EL (cell line): ENCODE measurements at places on chromosomes 16 and 17.

- DNase-seq, result peak; percentile 23
Measured at GRCh38 chr17:41580687-41581365, 5.9 kb downstream of the KRT14 start.

GRCh38 chr17:80512233-80512632 lies 32.4 kb upstream of the RPTOR start:
- DNase-seq, result peak; percentile 86

DNA sequence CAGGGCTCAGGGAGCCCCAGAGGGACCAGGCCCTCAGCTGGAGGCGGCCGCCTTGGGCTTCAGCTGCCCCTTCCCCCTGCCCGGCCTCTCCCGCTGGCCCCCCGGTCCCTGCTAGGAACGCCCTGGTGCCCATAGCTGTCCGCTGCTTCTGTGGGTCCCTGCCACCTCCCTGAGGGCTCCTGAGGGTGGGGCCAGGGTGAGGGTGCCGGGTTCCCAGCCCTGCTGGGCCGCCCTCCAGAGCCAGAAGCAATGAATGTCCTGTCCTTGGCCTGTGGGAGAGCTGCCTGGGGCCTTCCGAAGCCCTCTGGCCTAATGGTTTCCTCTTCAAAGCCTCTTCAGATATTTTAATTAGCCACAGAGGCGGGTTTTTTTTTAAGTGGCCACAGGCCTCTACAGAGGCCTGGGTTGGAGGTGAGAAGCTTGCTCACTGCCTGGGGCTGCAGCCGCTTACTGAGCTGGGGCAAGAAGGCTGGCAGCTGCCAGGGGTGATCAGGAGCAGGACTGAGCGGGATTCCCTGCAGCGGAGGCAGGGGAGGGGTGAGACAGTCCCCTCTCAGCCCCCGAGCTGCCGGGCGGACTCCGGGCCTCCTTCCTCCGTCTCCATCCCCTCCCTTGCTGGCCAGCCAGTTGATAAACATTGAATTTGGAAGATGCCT lies 9.9 kb downstream of the CENPX start:
- no peak for DNase-seq

- DNase-seq, result peak; percentile 76
Measured at GRCh38 chr16:72172105-72173034, at the start of gene PMFBP1. PMFBP1 (minus strand) TSS chr16:72172155; CDS start chr16:72171208, 947 bp downstream.

GRCh38 chr16:19898924-19899604 lies 14.4 kb upstream of the GPRC5B start:
- DNase-seq, result peak; percentile 57

GRCh38 chr17:36550491-36551417 lies 6.0 kb downstream of the GGNBP2 start:
- no peak for DNase-seq

DNA sequence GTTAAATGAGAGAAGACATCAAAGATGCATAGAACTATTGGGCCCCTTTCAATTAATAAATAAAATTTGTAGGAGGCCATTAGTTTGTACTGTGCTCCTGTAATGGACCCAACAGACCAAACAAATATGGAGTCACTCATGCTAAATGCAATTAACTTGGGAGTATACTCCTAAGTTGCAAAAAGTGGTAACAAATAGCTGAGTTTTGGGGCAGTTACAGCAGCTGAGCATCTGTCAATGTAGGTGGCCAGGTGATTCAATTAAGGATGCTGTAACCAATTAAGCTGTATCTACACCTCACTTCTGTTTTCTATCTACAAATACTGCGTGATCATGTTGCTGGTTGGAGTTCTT lies 34.9 kb downstream of the WNT9B start:
- DNase-seq, result no peak

GRCh38 chr16:79317521-79317920 lies 283.0 kb downstream of the MAF start:
- DNase-seq, result no peak

DNA sequence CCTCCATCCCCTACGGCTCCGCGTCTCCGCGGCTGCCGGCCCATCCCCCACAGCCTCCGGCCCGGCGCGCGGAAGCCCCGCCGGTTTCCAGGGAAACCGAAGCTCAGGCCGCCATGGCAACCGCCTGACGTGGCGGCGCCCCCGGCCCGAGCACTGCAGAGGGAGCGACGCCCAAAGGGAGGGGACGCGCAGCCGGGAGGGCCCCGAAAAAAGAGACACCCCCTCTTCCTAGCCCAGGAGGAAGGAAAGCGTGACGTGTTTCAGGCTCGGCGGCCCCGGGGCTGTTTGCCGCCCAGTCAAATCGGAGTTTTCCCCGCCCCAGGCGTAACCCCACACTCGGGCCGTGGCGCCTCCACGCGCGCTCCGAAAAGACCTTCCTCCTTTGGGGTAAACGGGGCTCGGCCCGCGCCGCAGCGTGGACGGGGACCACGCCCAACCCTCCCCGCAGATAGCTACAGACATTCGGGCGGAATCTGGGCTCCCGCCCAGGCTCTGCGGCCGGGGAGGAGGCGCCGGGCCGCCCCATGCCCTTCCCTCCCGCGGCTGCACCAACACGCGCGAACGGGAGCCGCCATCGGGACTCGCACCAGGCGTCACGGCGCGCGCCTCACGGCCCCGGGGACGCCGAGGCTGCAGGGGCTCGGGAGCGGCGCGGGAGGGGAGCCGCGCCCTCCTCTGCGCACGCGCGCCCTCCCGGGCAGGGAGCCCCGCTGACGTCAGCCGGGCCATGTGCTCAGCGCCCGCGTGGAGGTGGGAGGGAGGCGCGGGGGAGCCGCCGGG lies 7.5 kb downstream of the MNT start:
- peak; percentile 90 for DNase-seq

DNA sequence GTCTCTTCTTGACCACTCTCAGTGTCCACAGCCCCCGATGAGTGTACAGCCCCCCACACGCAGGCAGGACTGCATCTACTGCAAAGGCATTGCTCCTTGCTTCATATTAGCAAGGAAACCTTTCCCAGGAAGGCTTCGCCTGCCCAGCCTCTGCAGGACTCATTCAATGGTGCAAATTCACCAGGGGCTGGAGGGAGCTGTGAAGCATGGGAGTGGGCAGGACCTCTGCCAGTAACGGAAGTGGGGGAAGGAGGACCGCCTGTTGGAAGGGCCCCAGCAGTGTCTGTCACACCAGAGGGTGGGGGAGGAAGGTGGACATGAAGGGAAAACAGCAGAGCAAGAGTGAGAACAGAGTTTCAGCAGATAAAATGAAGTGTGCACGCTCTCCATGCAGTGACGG lies 2.5 kb downstream of the SPATA33 start:
- DNase-seq, result no peak

DNA sequence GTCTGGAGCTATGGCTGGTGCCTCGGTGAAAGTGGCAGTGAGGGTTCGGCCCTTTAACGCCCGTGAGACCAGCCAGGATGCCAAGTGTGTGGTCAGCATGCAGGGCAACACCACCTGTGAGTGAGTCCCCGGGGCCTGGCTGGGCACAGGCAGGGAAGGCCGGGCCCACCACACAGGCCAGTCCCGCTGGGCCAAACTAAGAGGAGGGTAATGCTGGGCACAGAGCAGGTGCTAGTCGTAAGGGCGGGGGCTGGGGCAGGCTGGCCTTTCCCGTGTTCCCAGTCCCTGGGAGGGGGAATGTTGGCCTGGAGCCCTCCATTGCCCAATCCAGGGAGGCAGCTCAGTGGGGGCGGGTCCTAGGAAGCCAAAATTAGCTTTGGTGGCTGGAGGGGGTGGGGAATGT lies 2.5 kb downstream of the KIF1C start:
- DNase-seq, result no peak

DNA sequence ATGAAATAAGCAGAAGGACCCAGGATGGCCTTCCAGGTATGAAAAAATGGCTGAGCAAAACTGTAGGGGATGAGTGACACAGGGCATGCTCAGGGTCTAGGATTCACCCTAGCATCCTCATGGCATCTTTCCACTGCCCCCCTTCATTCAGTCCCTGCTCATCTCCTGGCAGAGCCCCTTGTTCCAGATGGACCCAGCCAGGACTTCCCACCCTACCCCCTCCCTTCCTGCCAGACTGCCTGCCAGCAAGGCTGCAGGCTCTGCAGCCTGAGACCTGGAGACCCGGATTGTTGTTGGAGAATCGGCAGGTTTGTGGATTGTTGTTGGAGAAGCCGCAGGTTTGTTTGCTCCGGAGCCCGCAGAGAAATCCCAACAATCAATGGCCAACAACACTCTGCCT lies 6.6 kb downstream of the SEZ6 start:
- no peak for DNase-seq

GRCh38 chr17:4854111-4854681 lies 21.1 kb downstream of the MINK1 start:
- DNase-seq, result peak; percentile 40

- no peak for DNase-seq
Measured at GRCh38 chr16:58863042-58863441, 128.9 kb upstream of the GOT2 start.

DNA sequence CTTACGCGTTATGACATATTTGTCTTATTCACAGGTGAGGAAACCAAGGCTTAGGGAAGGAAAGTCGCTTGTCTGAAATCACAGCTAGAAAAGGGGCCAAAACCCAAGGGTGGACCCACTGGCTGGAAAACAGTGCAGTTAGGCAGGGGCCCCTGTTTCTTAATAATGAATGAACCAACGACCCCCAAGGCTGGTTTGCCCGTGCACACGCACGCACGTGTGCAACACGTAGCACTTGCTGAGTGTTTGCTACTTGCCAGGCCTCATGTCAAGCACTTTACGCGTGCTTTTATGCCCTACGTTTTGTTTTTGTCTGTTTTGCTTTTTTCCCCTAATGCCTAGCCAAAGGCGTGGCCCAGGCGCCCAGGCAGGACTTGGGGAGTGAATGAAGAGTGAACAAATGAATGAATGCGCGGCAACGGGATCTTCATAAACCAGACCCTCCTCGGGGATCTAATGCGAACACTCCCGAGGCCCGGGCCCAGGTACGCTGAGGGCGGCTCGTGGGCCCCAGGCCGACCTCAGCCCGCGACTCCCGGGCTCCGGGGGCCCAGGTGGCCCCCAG lies 571 bp upstream of the USP10 start:
- DNase-seq, result peak; percentile 29

- DNase-seq, result peak; percentile 77
Measured at GRCh38 chr17:5780476-5780875, 196.2 kb upstream of the NLRP1 start.

- DNase-seq, result peak; percentile 79
Measured at GRCh38 chr17:9900784-9901183, 4.3 kb downstream of the RCVRN start.

GRCh38 chr17:73610331-73610911 lies 33.8 kb downstream of the SDK2 start:
- no peak for DNase-seq

DNA sequence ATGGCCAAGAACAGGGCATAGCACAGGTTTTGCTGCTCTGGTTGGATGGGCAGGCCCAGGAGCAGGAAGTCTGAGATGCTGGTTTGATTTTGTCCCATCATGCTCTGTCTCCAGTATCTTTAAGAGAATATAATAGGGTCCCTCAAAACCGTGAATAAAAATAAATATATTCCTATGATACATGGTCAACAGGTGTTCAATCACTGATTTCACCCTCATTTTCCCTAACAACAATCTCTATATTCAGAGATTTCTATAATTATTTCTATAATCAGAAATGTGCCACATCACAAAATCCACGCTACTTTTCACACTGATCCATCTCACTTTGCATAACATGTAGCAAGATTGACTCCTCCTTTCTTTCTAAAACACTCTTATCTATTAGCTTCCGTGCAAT lies at the start of gene OR1E2:
Gene OR1E2 (minus strand): TSS at position 101 of the 400 bp plus-strand sequence. CDS start 0 bp downstream, at position 101.
- DNase-seq, result no peak

GRCh38 chr16:21952040-21952792 lies 945 bp upstream of the UQCRC2 start:
- DNase-seq, result peak; percentile 71

- DNase-seq, result peak; percentile 77
Measured at GRCh38 chr17:9371019-9371418, 204.6 kb downstream of the STX8 start.

GRCh38 chr17:5582209-5583185 lies 1.8 kb downstream of the NLRP1 start:
- DNase-seq, result no peak

GRCh38 chr17:30506481-30506880 lies 29.3 kb downstream of the GOSR1 start:
- no peak for DNase-seq

- no peak for DNase-seq
Measured at GRCh38 chr17:19382531-19383444, 4.2 kb downstream of the MFAP4 start.

- no peak for DNase-seq
Measured at GRCh38 chr17:35872196-35872980, 3.7 kb upstream of the HEATR9 start.

- no peak for DNase-seq
Measured at GRCh38 chr17:43372273-43372911, 26.4 kb upstream of the ARL4D start.

DNA sequence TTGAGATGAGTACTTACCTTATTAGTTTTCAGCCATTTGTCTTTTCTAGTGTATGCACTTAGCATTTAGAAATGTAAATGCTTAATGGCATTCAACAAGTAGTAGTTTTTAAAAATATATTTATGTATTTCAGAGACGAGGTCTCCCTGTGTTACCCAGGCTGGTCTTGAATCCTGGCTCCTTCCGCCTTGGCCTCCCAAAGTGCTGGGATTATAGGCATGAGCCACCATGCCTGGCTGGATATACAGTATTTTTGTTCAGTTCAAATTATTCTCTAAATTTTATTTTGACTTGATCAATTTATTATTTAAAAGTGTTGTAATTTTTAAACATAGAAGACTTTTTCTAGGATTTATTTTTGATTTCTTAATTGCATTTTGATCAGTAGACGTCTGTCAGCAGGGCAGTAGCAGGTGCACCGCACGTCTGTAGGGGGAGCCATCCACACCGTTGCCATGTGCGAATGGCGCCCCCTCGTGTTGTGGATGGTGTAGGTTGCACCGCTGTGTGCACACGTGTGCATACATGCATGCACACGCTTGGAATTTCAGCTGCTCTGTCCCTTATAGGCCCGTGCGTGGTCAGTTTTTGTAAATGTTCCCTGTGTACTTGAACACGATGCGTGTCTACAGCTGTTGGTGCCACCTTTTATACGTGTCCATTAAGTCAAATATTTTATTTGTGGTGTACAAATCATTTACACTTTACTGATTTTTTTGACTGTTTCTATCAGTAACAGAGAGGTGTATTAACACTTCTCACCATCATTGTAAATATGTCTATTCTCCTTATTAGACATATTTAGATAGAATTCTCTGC lies 30.6 kb downstream of the RPTOR start:
- DNase-seq, result peak; percentile 85

DNA sequence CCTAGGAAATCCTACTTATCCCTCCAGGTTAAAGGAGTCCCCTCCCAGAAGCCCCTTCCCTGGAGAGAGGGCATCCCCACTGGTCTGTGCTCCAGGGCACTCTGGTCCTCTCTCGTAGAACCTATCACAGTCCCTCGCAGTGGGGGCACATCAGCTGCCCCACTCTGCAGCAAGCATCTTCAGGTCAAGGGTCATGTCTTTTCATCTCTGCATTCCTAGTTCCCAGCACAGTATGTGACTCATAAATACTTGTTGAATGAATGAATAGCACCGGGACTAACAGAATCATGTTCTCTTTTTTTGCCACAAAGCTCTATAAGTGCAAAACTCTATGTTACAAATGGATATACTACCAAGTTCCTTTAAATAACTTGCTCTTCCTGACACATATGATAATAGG lies 36.0 kb downstream of the RNF157 start:
- peak; percentile 90 for DNase-seq
